Spinal cord (tissue), 10 donors: ENCODE measurements at places on chromosomes 3 and 15. TPM values are rescaled to one million over a fixed set of nuclear protein-coding genes. Genes with fewer than 3 reads are reported as not detected.

DNA sequence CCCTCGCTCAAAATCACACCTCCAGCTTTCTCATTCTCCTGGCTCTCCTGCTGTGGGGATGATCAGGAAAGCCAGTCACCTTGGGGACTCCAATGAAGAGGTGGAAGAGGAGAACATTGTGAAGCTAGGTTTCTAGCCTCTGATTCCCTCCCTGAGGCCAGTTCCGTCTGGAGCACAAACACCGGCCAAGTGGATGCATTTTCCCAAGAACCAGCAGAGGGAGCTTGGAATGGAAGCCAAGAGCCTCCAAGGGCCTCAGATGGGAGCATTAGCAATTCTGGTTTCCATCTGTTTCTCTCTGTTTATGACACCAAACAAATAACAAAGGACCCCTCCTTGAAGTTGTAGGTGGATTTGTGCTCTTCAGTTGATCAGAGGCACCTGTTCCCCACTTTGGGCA lies 40.6 kb upstream of the NMNAT3 start:
- no peaks in the 10 kb centered on the region for H3K27me3 ChIP-seq
- no peak overlapping the region for H3K4me3 ChIP-seq
- peaks cover 7% of the 10 kb centered on the region for H3K4me1 ChIP-seq
- DNase-seq, result no peak
- H3K27ac ChIP-seq, result no peak overlapping the region

GRCh38 chr3:188526057-188526456 lies 372.1 kb downstream of the LPP start:
- H3K27ac ChIP-seq, result no peak overlapping the region
- H3K4me1 ChIP-seq, result no peaks in the 10 kb centered on the region
- DNase-seq, result no peak

- H3K4me1 ChIP-seq, result no peaks in the 10 kb centered on the region
- H3K27ac ChIP-seq, result no peak overlapping the region
- H3K36me3 ChIP-seq, result no peaks in the 10 kb centered on the region
- H3K27me3 ChIP-seq, result no peaks in the 10 kb centered on the region
Measured at GRCh38 chr3:65664931-65665330, 373.8 kb downstream of the MAGI1 start.

DNA sequence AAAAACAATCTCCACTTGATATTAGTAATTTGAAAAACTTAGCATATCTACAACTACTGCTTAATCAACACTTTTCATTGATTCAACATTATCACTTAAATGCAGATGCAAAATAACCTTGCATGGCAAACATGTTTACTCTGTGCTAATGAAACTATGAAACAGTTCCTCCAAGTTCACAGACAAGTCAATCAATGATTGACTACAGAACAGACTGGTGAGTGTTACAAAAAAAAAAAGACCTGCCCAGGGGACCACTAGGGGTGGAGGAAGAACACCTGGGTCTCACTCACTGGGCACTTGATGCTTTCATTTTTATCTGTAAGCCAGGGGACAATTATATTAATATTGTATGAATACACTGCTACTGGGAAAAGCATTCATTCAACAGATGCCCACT lies 4.3 kb upstream of the NR2C2 start:
- H3K4me1 ChIP-seq, result peaks cover 3% of the 10 kb centered on the region
- no peak for DNase-seq
- no peak overlapping the region for H3K27ac ChIP-seq
- no peaks in the 10 kb centered on the region for H3K27me3 ChIP-seq
- H3K4me3 ChIP-seq, result no peak overlapping the region
- peaks cover 15% of the 10 kb centered on the region for H3K36me3 ChIP-seq

DNA sequence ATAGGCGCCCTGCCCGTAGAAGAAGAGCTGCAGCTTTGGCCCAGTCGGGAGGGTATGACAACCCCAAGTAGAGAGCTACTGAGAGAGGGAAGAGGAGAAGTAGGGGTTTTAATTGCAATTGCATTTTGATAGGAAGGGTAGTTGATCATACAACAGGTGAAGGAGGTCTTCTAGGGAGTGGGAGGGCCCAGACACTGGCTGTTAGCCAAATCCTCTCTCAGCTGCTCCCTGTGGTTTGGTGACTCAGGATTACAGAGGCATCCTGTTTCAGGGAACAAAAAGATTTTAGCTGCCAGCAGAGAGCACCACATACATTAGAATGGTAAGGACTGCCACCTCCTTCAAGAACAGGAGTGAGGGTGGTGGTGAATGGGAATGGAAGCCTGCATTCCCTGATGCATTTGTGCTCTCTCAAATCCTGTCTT lies 408.9 kb upstream of the THBS1 start:
- H3K27ac ChIP-seq, result peak overlapping the region; percentile 78
- H3K4me3 ChIP-seq, result no peak overlapping the region
- DNase-seq, result peak; percentile 94
- H3K27me3 ChIP-seq, result no peaks in the 10 kb centered on the region

- no peaks in the 10 kb centered on the region for H3K27me3 ChIP-seq
- DNase-seq, result no peak
- H3K36me3 ChIP-seq, result peaks cover 2% of the 10 kb centered on the region
- no peak overlapping the region for H3K27ac ChIP-seq
- H3K4me1 ChIP-seq, result peaks cover 31% of the 10 kb centered on the region
Measured at GRCh38 chr15:67100801-67101581, 35.6 kb downstream of the SMAD3 start.

- no peaks in the 10 kb centered on the region for H3K27me3 ChIP-seq
- no peak overlapping the region for H3K27ac ChIP-seq
- H3K4me3 ChIP-seq, result no peak overlapping the region
- no peak for DNase-seq
- no peaks in the 10 kb centered on the region for H3K4me1 ChIP-seq
Measured at GRCh38 chr3:15384510-15385237, 42.7 kb downstream of the METTL6 start.

DNA sequence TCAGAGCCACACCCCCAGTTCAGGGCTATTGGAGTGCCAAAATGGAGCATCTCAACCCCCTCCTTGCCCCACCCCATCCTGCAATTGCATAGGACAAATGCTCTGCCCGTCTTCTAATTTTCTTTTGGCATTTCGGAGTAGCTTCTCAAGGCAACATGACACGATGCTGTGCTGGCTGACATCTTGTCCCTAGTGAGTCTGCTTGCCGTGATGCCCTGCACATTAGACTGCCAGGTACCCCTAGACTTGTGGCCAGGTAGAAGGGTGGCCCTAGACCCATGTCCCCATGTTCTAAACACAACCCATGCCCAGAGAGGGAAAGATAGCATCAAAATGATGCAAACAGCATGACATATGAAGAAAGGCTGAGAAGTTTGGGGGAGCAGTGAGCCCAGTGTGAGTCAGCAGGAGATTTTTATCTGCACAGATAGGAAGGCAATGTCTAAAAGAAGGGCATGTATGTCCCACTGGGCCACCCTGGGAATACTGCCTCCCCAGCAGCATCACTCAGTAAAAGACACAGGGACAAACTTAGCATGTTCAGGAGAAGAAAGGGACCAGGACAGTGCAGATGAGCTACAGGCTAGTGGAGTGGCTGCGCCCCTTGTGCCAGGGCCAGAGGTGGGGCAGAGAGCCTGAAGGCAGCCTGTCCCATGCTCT lies 36.8 kb downstream of the CA12 start:
- DNase-seq, result no peak
- peaks cover 30% of the 10 kb centered on the region for H3K4me1 ChIP-seq
- H3K4me3 ChIP-seq, result no peak overlapping the region
- peaks cover 6% of the 10 kb centered on the region for H3K36me3 ChIP-seq
- H3K27me3 ChIP-seq, result no peaks in the 10 kb centered on the region

- peak; percentile 49 for DNase-seq
- no peaks in the 10 kb centered on the region for H3K36me3 ChIP-seq
- H3K27ac ChIP-seq, result peak overlapping the region; percentile 91
Measured at GRCh38 chr15:67915461-67916374, 75.9 kb upstream of the RNU6-1 start.

DNA sequence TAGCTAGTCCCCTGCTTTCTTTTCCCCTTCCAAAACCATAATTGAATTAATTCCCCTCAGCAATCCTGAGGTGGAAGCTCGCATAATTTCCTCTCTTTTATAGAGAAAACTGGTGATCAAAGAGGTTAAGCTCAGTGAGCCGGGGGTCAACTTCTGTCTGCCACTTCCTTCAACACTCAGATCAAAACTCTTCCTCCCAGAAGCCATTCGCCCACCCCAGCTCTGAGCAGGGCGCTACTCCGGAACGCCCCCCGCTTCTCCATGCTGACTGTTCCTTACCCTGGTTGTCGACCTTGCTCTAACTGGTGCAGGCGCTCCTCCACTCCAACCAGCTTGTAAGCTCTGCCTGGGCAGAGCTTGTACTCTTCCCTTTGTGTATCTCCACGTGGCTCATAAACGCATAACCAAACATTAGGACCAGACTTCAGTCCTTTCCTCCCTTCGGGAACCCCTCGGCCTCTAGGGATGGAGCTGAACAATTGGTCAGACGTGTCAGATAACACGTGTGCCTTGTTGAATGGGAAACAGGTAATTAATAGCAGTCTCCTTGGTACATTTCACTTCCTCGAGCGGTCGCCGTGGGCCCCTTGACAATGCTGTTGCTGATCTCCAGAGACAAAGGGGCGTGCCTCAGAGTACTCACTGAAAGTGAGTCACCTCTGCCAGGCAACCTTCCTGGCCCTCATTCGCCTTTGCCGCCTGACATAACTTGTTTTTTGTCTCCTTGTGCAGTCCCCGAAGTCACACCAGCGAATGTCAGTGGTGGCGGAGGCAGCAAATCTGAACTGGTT lies 71.8 kb downstream of the IL5RA start:
- no peak overlapping the region for H3K4me3 ChIP-seq
- peaks cover 3% of the 10 kb centered on the region for H3K36me3 ChIP-seq
- no peaks in the 10 kb centered on the region for H3K4me1 ChIP-seq
- H3K27me3 ChIP-seq, result no peaks in the 10 kb centered on the region

GRCh38 chr3:105611304-105612192 lies 244.8 kb downstream of the ALCAM start:
- H3K4me3 ChIP-seq, result no peak overlapping the region
- H3K36me3 ChIP-seq, result no peaks in the 10 kb centered on the region
- DNase-seq, result no peak
- H3K4me1 ChIP-seq, result peaks cover 5% of the 10 kb centered on the region

DNA sequence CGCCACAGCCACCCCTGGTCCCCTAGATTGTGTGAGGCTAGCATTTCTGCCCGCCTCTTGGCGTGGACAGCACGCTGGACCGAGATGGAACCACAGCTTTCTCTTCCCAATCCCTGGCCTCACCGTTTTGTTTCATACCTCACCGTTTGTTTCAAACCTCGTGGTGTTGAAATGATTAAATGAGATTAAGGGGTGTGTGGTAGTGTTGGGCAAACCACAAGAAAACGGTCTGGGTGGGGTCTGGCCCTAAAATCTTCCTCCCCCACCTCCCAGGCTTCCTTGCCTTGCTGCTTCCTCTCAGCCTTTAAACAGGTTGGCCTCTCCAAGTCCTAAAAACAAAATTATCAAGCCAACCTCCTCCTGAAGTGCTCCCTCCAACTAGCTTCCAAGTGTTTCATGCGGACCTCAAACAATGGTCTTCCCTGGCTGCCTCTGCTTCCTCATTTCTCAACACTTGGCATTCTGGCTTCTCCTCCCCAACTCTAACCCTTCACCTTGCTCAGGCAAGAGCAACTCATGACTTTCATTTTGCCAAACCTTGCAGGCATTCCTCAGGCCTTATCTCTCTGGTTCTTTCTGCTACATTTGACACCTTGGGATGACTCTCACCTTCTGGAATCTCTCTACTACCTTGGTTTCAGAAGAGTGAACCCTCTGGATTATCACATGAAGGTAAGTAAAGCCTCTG lies 1.4 kb upstream of the ATP13A3 start:
- peaks cover 17% of the 10 kb centered on the region for H3K4me1 ChIP-seq
- no peaks in the 10 kb centered on the region for H3K27me3 ChIP-seq
- H3K27ac ChIP-seq, result peak overlapping the region; percentile 40
- H3K4me3 ChIP-seq, result peak overlapping the region; percentile 66
- H3K36me3 ChIP-seq, result no peaks in the 10 kb centered on the region

- H3K4me1 ChIP-seq, result no peaks in the 10 kb centered on the region
- H3K27me3 ChIP-seq, result no peaks in the 10 kb centered on the region
- no peak overlapping the region for H3K27ac ChIP-seq
- no peak for DNase-seq
- no peaks in the 10 kb centered on the region for H3K36me3 ChIP-seq
Measured at GRCh38 chr3:124125315-124125714, 133.4 kb upstream of the ROPN1 start.

DNA sequence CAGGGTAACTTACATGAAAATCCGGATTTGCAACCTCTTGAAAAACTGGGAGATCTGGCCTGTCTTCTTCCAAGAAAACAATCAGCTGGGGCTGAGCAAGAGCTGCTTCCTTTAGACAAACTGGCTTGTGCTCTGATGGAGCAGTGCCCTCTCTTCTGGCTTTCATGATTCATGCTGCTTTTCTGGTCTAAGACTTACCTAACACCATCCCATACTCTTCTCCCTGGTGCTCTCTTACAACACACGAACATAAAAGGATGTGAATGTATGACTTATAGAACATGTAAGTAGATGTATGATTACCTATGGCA lies 9.9 kb downstream of the TJP1 start:
- DNase-seq, result no peak
- H3K4me3 ChIP-seq, result no peak overlapping the region
- no peak overlapping the region for H3K27ac ChIP-seq
- H3K4me1 ChIP-seq, result peaks cover 5% of the 10 kb centered on the region

DNA sequence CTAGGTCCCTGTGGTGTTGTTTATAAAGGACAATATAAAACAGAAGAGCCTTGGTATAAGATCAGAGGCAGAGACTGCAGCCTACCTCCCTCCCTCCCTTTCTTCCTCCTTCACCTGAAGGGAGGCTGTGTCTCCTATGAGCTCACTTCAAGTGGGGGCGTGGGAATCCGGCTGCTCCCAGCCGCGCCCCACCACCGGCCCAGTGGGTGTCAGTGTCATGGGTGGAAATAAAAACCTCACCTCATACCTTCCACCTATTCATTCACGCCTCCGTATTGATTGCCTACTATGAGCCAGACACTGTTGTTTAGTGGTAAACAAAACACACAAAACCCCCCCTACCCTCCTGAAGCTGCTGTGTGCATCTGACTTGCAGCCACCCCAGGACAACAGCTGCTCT lies 181.9 kb downstream of the PDZRN3 start:
- no peaks in the 10 kb centered on the region for H3K4me1 ChIP-seq
- no peak overlapping the region for H3K4me3 ChIP-seq
- peaks cover under 1% of the 10 kb centered on the region for H3K27me3 ChIP-seq
- no peak for DNase-seq

DNA sequence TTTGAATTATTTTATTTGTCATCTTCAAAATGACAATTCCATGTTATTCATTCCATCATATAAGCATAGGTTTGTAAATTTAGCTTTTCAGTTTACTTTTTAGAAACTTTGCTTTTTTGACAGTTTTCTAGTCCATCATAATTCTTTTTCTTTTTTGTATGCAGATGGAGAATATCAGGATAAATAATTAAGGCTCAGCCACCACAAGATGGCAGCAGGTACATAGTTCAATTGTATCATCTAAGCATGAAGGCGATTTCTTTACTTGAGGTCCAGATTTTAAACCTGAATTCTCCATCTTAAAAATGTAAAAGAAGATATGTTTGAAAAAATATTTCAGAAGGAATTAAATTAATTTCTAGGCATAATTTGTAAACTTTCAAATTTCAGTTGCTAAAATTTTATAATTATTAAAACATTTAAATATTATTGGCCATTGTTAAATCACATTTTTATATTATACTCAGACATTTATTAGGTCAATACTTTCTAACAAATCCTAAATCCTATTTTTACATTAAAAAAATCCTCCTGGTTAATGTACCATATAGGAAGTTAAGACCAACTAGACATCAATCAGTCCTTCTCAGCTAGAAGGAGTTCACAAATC lies 15.1 kb downstream of the PLSCR5 start:
- H3K27ac ChIP-seq, result no peak overlapping the region
- H3K4me3 ChIP-seq, result no peak overlapping the region
- no peaks in the 10 kb centered on the region for H3K36me3 ChIP-seq
- H3K4me1 ChIP-seq, result no peaks in the 10 kb centered on the region

PLSCR4 gene
- polyA plus RNA-seq, result 23.3 TPM

FAM219B gene
- polyA plus RNA-seq, result 70.3 TPM

MGLL gene
- polyA plus RNA-seq, result 48.6 TPM

LIPH gene
- 0.15 TPM for polyA plus RNA-seq

GOLGA6L7 gene
- polyA plus RNA-seq, result 4.7 TPM

CADPS gene
- polyA plus RNA-seq, result 184 TPM

TUBGCP4 gene
- 23.3 TPM for polyA plus RNA-seq

FILIP1L gene
- polyA plus RNA-seq, result 4.8 TPM

DBR1 gene
- 14.4 TPM for polyA plus RNA-seq
